Hematopoietic multipotent progenitor cell treated with erythropoietin and hydrocortisone succinate and interleukin-3 and kit ligand, for 6 days (in vitro differentiated cells): ENCODE measurements at places on chromosomes 2 and 18.

GRCh38 chr2:72793798-72794440 lies 31.9 kb downstream of the EXOC6B start:
- DNase-seq: peak; percentile 58

DNA sequence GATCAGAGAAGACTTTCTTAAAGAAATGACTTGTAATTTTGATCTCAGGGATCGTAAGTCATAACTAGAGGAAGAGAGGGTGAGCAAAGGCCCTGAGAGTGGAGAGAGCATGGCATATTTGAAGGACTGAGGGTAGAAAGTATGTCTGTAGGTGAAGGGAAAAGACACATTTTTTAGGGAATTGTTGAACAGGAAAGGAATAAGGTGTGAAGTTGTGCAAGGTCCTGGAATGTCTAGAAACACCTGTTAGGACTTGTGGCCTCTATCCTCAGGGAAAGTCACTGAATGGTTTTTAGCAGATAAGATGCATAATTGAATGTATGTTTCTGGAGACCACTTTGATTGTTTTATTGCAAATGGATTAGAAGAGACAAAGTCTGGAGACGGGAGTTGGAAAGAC lies 62.5 kb upstream of the ACTR3 start:
- no peak for DNase-seq

DNA sequence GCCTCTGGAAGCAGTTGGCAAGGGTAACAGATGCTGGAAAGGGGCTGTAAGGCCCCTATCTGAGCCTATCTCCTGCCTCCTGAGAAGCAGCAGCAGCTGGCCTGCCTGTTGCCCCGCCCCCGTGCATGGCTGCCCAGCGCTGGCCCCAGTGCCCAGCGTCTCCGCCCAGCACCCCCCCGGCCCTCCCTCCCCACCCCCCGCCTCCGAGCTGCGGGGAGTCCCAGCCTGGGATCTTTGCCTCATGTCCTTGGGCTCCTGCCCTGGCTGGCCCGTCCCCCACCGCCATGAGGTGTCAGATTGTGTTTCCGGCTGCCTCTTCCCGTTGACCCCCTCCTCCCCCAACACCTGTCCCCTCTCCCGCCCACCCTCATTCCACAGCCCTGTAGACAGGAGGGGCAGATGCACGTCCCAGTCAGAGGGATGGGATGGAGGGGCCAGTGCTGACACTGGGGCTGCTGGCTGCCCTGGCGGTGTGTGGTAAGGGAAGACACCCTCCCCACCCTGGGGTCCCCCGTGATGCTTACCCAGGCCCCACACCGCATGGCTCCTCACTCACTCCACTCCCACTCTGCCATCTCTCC lies at the start of gene CHRND:
TSS of gene CHRND (plus strand) at position 370 of the 581 bp plus-strand sequence. CDS start at position 426, 56 bp downstream.
- DNase-seq: no peak

- no peak for DNase-seq
These were observed 85.8 kb upstream of the ID2 start for GRCh38 chr2:8595811-8596600.

DNA sequence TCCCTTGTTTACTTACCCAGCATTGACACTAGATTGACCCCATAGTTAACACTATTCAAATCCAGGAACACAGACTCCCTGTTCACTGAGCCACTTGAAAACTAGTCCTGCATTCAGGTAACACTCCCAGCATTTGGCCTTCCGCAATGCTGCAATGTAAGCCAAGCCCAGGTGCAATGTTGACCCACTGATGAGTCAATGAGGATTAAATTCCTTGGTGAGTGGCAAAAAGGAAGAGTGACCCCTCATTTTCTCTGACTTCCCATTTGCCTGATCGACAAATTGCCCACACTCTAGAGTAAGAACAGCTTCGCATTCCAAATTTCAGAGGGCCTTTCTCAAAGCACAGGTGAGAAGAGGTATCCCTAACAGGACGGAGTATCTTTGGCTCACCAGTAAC lies 251.9 kb downstream of the FBXO15 start:
- DNase-seq: no peak

- DNase-seq: no peak
These were observed 12.7 kb downstream of the ABCB11 start for GRCh38 chr2:169018390-169018789.

DNA sequence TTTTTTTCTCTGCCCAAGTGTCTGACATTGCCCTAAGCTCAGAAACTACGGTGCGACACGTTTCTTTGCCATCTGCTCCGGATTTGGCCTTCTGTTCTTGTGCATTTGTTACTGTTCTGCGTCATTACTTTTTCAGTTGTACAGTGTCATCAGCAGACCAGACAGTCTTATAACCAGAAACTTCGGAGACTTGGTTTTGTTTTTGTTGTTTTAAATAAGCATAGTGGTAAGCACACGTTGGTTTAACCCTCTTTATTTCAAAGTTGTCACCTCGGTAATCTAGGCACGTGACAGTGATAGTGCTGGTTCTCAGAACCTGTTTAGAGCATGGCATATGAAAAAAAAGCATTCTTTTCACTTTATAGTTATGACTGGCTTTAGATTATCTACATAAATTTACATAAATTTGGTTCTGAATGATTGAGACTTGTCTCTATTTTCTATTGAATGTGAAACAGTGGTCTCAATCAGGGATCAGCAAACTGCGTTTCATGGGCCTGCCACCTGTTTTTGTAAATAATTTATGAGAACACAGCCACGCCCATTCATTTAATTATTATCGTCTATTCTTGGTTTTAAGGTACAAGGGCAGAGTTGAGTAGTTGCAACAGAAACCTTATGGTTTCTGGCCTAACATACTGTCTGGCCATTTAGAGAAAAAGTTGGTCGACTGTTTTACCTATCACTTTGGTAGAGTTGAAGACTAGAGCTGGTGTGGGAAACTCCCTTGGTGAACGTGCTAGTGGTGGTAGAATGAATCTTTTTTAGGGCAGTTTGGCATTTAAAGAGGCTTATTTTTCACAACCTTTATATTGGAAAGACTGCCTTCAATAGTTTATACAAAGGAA lies 106.5 kb downstream of the ZNF532 start:
- DNase-seq: no peak

GRCh38 chr18:13635046-13635445 lies 91.3 kb downstream of the FAM210A start:
- no peak for DNase-seq

DNA sequence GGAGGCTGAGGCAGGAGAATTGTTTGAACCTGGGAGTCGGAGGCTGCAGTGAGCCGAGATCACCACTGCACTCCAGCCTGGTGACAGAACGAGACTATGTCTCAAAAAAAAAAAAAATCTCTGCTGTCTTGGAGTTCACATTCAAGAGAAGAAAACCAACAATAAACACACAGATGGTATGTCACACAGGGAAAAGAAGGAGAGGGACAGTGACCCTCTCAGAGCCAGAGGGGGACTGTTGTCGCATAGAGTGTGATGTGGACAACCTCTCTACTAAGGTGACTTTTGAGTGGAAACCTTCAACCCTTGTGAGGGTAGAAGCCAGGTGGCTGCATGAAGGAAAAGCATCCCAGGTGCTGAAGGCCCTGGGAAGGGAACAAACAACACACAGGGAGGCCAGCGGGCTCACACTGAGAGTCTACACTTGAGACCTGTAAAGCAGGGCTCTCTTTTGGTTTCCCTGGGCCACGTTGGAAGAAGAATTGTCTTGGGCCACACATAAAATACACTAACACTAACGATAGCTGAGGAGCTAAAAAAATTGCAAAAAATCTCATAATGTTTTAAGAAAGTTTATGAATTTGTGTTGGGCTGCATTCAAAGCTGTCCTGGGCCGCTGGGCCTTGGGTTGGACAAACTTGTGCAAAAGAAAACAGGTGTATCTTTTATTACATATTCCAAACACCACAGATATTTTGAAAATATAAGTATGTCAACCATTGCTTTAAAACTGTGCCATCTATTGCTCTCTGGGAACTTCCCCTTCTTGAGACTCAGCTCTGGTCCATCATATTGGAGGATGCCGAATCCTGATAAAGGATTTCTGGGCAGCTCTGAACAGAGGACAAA lies 136.0 kb downstream of the DDX1 start:
- no peak for DNase-seq

DNA sequence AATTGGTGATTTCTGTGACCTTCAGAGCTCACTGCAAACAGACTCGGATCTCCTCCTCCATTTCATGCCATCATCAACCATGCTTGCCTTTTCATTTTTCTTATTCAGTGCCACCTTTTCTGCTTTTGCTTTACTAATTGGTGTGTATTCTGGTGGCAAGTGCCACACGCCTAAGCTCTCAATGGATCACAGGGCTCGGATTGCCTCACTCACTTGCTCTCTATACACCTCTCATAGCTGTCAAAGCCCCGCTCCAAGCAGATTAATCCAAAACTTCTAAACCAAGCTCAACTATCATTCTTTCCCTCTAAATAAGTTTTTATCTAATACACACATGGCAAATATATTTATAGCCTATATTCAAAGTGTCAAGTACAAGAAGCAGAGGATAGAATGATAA lies 86.4 kb downstream of the PLEKHM3 start:
- no peak for DNase-seq

- no peak for DNase-seq
These were observed 584 bp downstream of the C2orf72 start for GRCh38 chr2:231037731-231038482.

DNA sequence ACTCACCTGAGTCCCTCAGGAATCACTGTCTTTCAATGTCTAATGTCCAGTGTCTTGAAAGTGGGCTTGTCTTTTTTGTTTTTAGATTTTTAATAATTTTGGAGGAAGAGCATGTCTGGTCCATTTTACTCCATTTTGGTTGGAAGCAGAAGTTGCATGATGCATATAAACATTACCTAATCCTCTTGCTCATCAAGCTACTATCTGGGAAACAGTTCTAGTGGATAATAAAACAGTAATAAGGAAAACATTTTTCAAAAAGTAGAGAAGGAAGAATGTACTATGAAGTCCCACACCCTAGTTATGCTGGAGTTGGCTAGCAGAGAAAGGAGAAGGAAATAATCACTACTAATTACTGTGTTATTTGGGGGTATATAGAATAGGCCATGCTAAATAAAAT lies 263.7 kb downstream of the ETAA1 start:
- DNase-seq: no peak

DNA sequence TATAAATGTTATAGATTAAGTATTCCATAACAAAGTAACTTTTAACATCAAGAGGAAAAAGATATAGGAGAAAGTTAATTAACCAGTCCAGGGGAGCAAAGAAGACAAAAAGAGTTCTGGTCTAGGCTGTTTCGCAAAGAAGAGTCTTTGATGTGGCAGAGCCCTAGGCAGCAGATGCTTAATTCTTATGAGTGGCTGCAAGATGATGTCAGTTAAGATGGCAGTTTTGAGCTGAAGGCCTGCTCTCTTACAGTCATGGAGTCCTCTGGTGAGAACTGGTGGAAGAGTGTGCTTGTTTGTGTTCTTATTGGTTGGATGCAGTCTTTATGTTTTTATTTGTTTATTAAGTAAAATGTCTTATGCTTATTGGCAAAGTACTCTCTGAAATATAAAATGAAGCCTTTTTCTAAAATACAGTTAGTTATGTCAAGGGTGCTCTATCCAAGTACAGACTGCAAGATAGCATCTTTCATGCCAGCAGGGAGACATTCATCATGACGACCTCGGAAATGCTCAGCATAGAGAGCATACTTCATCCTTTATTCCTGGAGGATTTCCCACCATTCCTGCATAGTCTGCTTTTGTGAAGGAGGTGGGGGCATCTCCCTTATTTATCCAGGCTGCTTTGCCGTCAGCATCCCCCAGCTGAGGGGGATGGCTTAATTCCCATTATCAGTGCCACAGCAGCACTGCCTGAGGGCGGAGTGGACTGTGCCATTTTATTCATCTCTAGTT lies 38.9 kb upstream of the SERPINE2 start:
- no peak for DNase-seq

- no peak for DNase-seq
These were observed 5.5 kb downstream of the HOXD8 start for GRCh38 chr2:176135035-176135440.
